BJ (cell line): ENCODE measurements at places on chromosomes 5 and 9.

- no peak for DNase-seq
Observed at GRCh38 chr5:149658299-149658698, 71.8 kb upstream of the PPARGC1B start.

GRCh38 chr9:73780916-73781315, 629.3 kb downstream of the ANXA1 start:
- DNase-seq = peak; percentile 42

DNA sequence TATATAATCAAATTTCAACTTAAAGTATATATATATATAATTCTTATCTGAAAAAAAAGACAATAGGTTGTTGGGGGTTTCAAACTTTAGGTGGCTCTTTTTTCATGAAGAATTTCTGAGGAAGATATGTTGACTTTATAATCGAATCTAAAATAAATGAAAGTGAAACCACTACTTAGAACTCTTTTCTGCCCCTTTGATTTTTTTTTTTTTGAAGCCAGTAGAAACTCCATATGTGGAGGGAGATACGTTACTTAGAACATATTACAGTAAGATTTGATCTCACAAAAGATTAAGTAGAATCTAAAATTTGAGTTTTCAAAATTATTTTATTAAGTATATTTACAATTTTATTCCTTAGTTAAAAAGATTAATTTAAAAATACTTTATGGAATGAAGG, 96.9 kb downstream of the ATG10 start:
- DNase-seq = no peak

DNA sequence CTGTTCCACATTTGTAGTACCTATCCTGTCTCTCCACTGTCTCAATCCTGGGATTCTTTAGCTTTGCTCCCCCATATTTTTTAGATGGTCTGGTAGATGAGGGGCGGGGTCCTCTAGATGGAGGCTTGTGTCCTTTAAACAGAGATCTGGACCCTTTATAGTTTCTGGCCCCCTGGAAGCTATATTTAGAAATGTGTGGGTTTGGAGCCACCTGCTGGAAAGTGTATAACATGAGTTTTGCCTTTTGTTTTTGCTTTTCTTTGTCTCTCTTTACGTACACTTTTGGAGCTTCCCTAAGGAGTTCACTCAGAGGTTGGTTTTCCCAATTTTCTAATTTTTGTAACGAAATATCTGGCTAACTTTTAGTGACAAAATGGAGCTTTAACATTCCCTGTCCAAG, 110.7 kb downstream of the CFAP95 start:
- no peak for DNase-seq
